Endodermal cell (in vitro differentiated cells): ENCODE measurements at places on chromosomes 7 and 10.

DNA sequence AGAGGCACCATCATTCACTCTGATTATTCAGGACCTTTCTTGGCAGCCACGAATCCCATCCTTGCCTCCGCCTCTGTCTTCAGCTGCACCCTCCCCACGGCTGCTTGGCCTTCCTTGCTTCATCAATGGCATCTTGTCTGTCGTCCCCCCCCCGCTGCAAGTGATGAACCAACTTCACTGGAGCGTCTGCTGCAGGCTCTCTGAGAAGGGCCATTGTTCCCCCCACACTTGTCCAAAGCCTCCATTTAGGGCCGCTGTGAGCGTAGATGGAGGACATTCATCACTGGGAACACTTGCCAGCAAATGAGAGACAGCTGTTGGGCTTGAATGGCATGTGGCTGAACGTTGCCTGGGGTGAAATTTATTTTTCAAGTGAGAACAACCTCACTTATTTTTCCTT lies 20.1 kb downstream of the AFAP1L2 start:
- DNase-seq = no peak

DNA sequence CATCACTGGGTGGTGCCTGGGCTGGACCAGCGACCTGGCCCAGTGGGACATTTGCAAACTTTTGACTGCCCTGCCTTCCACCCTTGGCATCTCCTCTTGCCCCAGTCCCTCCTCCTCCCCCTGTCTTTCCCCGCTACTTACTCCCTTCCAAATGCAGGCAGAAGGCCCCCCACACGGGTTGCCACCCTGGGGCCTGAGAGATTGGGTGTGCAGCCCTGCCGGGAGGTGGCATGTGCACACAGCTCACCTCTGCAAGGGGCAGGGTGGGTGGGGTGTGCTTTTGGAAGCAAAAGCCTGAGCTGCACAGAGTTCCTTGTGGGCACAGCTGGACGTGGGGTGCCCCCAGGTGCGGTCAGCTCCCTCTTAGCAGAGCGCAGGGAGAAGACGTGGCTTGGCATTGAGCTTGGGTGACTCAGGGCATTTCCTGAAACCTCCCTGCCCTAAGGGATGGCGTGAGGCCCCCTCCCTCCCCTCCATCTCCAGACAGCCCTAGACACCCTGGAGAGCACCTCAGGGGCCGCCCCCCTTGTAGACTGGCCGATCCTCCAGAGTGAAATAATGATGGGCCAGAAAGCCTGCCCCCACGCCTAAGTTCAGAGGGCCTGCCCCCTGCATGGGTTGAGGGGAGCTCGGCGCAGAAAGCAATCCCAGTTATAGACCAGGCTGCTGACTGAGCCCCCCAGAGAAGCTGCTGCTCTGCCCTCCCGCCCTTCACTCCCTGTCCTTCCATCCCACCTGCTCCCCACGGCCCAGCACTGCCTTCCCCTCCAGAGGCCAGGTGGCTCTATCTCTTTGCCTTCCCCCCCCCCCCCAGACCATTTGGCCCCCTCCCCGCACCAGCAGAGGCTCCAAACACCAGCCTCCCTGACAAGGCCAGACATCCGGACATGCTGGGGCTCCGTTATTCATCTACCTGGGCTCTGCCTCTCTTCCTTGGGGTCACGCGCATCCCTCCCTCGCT lies 2.3 kb upstream of the SHH start:
- DNase-seq = peak; percentile 49

- DNase-seq = no peak
Measured at GRCh38 chr10:10530313-10530712, 487.4 kb upstream of the CELF2 start.

DNA sequence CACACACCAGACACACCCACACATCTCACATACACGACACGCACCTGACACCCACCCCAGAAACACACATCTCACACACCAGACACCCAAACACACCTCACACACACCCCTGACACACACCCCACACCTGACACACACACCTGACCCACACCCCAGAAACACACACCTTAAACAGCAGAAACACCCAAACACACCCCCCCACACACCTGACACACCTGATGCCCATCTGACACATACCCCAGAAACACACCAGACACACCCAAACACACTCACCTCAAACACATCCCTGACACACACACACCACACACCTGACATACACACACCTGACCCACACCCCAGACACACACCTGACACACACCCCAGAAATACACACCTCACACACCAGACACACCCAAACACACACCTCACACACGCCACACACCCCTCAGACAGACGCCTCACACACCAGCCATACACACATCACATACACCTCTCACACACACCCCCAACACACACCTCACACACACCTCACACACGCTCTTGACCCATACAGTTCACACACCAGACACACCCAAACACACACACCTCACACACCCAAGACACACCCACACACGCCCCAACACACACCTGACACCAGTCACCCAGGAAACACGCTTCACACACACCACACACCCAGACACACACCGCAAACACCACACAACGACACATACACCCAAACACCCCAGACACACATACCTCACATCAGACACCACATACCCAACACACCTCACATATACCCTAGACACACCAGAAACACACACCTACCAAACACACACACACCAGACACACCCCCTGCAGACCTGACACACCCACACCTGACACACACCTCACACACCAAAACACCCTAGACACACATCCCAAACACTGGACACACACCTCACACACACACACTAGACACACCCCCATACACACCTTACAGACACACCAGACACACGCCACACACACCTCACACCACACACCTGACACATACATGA lies 1.7 kb upstream of the CALY start:
- no peak for DNase-seq

GRCh38 chr10:78752221-78752620 lies 316.5 kb upstream of the ZMIZ1 start:
- no peak for DNase-seq

DNA sequence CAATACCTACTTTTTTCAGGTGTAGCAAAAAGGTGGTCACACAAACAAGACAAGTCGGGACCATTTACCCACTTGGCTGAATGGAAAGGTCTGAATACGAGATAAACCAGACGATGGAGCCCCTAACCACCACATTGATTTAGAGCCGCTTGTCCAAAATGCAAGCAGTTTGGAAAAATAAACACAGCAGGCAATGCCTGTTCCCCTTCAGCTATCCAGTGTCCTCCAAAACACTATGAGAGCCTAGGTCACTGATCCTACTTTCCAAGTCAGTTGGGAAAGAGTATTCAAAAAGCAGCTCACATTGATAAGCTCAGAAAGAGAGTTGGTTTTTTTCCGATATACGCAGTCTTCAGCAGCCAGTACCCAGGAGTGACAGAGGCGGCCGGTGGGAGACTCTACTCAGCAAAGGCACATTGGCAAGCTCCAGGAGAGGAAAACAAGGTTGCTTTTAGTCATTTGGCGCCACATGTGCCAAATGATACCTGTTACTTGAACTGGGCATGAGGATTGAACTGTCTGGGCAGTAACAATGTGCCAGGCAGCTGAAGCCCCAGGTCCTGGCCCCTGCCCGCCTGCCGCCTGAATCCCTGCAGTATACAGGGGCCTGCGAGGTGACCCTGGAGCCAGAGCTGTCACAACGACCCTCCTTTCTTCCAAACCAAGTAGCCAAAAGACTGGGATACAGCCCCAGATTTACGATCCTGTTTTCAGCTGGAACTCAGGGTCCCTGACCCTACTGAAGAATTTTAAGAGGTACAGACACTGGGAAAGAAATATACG lies 109.8 kb downstream of the PIP4K2A start:
- DNase-seq = no peak

GRCh38 chr7:74656441-74656836 lies 1.1 kb upstream of the GTF2I start:
- peak; percentile 78 for DNase-seq

GRCh38 chr10:95976362-95977229 lies 66.8 kb upstream of the CCNJ start:
- DNase-seq = no peak

DNA sequence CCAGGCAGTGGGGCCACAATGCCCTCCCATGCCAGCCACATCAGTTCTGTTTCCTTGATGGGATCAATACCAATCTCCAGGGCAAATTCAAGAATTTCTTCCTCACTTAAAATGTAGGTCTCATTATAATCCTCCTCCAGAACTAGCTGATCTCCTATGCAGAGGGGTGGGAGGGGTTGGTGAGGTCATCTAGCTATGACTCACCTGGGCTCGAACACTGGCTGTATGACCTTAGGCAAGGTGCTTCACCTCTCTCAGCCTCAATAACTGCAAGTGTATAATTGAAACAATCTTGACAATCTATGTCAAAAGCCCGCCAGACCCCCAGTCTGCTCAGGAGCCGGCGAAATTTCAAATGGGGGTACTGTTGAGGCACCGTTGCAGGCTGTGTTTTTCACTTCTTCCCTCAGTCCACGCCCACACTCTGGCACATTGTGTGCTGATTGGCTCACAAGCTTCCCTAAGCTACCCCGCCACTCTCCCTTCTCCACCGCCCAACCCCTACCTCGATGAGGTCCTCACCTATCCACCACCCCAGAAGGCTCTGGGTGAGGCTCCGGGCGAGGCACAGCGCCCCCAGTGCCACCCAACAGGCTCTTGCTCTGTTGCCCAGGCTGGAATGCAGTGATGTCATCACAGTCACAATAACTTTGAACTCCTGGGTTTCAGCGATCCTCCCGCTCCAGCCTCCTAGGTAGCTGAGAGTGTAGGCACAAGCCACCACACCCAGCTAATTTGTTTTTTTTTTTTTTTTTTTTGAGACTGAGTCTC lies 70.5 kb downstream of the ZNF22 start:
- peak; percentile 59 for DNase-seq

GRCh38 chr7:16563281-16564022 lies 36.8 kb downstream of the LRRC72 start:
- no peak for DNase-seq

DNA sequence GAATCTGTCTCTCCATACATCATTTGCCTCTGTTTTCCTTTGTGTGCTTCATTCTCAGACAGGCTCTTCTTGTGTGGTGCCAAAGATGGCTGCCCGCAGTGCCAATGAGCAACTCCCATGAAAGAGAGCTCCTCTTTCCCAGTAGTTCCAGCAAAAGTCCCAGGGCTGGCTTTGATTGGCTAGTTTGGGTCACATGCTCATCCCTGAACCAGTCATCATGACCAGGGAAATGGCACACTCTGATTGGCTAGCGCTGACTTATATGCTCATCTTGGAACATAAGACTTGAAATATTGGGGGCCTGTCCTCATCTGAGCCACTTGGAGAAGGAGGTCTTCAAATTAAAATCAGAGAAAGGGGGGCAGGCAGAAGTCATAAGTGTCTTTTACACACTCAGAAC lies 112.7 kb downstream of the CDH23 start:
- no peak for DNase-seq

- no peak for DNase-seq
Measured at GRCh38 chr7:16592395-16592794, 53.2 kb downstream of the ANKMY2 start.

DNA sequence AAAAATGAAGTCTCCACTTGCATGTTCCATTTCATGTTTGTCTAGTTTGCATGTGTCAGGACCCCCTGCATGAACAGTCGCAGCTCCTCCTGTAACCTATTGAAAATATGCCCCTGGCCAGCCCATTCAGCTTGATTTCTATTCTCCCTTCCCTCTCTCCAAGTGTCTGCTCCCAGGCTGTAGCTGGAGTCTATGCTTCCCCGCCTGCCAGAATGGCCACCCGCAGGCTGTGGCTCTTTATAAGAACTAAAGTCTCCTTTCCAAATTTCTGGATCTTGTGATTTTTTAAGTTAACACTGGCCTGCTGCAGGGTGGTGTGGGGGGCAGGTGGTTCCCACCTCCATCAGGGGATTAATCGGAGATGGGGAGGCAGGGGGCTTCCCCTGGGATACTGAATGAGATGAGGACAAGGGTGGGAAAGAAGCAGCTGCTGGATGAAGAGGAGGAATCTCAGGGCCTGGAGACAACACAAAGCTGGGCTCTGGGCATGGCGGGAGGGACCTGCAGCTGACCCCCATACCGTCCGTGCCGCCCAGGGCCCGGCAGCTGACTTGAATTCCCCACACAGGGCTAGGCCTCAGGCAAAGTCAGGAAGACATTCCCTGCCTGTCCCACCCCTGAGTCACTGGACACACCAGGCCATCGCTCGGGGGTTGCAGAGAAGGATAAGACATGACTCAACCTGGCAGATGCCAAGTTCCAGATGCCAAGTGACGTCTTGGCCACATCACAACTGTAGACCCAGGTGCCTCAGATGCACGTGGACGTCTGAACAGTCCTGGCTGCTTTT lies 399.5 kb upstream of the FOXK1 start:
- peak; percentile 28 for DNase-seq

- DNase-seq = no peak
Measured at GRCh38 chr7:30184791-30185487, 50.2 kb downstream of the MTURN start.

DNA sequence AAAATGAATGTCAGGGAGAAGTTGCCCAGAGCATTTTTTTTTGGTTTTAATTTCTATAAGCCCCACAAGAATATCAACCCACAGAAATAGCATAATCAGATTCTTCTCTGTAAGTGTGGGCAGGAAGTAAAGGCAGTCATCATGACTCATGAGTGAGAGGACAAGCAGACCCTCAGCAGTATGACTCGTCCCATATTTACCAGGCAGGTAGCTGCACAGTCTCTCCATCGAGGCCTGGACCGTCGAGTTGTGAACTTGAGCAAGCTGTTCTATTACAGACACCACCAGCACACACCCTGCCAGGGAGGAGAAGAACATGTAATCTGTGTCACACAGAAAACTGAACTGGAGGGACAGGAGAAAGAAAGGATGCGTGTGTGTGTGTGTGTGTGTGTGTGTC lies 37.8 kb downstream of the AOAH start:
- no peak for DNase-seq

DNA sequence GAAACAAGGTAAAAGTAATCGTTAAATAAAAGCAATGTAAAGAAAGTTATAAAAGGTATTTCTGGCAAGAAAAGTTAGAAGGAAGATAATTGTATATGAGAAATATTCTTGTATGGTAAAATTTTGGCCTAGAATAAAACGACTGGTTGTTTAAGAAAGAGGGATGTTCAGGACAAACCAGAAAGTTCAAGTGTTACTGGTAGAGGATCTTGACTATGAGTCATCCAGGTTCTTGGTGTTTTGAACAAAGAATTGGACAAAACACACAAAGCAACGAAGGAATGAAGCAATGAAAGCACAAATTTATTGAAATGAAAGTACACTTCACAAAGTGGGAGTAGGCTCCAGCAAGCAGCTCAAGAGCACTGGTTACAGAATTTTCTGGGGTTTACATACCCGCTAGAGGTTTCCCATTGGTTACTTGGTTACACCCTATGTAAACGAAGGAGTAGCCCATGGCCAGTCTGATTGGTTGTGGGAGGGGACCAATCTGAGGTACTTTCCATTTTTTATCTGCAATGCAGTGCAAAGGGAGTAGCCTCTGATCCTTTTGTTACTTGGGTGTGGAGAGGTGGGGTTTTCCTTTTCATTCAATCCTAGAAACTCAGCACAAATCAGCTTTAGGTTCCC lies 22.4 kb upstream of the GARS1 start:
- DNase-seq = no peak

DNA sequence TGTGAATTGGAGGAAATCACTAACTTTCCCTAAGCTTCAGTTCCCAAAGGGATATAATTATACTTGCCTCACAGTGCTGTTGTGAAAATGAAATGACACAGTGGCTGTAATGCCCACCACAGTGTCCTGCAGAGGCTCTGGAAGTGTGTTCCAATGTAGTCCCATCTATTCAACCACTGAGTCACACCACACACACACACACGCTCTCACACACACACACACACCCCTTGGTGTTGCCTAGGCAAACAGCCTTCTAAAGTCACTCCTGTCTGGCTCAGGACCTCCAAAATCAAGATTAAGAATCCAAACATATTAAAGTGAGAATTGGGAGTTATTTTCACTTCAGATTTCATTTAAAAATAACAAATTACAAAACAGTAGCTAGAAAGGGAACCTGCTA lies 73.3 kb downstream of the NRCAM start:
- no peak for DNase-seq

GRCh38 chr10:77825965-77826364 lies 100.6 kb downstream of the DLG5 start:
- DNase-seq = no peak
